IMR-90 (cell line): ENCODE measurements at places on chromosomes 2 and 18.
A peak's percentile ranks its signal among the peaks of the same experiment; 100 is the strongest.

DNA sequence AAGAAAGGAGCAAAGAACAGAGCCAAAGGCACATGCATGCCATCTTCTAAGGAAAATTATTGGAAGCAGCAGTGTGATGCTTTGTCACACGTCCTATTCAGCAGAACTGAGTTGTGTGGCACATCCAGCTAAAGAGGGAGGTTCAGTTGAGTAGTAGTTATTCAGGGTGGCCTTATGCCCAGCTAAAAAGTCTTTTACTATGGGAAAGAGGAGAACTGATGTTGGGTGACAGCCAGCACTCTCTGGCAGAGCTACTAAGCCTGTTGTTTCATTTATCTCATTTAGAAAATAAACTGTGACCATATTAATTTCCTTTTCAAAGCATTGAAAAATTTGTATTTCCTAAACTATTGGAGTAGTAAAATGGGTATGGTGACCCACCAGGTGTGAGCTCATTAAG, 18.5 kb downstream of the ITGA6 start:
- H3K27ac ChIP-seq, result no peak overlapping the region
- H3K27me3 ChIP-seq, result no peaks in the 10 kb centered on the region
- H3K4me3 ChIP-seq, result no peak overlapping the region
- peaks cover 7% of the 10 kb centered on the region for H3K4me1 ChIP-seq

DNA sequence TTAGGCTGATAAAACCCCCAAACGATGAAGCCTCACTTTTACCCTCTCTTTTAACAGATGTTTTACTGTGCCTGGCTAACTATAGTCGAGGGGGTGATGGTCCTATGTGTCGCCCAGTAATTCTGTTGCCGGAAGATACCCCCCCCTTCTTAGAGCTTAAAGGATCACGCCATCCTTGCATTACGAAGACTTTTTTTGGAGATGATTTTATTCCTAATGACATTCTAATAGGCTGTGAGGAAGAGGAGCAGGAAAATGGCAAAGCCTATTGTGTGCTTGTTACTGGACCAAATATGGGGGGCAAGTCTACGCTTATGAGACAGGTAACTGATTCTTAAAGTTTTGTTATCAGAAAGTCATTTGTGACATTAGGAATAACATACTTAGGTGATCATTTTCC, 20.4 kb downstream of the MSH6 start:
- H3K4me3 ChIP-seq, result no peak overlapping the region
- H3K27me3 ChIP-seq, result no peaks in the 10 kb centered on the region
- H3K36me3 ChIP-seq, result peaks cover 68% of the 10 kb centered on the region
- no peak overlapping the region for H3K27ac ChIP-seq

DNA sequence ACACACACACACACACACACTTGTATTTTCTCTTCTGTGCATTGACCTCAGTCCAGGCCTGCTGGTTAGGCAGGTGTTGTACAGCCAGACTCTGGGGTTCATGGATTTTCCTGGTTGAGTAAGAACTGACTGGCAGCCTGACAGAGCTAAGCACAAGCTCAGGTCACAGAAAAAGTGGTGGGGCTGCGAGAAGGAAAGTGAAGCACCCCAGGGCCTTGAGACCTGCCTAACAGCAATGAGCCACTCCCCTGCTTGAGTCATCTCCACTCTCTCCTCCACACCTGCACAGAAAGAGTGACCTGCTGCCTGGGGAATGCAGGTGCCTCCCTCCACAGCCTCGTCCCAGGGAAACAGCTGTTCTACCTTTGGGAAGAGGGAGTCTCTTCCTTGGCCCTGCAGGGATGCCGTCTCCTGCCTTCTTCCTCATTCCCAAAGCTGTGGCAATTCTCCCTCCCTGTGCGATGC, 91.4 kb upstream of the LGALSL start:
- H3K4me1 ChIP-seq, result peaks cover 4% of the 10 kb centered on the region; the same call in 1 of the 2 replicates
- H3K4me3 ChIP-seq, result no peak overlapping the region
- no peak overlapping the region for H3K27ac ChIP-seq
- peaks cover 39% of the 10 kb centered on the region for H3K27me3 ChIP-seq
- no peak for DNase-seq
- no peaks in the 10 kb centered on the region for H3K36me3 ChIP-seq

GRCh38 chr2:237254369-237254861, 159.5 kb downstream of the COL6A3 start:
- no peaks in the 10 kb centered on the region for H3K36me3 ChIP-seq
- peak; percentile 75 for DNase-seq
- H3K4me3 ChIP-seq, result no peak overlapping the region

DNA sequence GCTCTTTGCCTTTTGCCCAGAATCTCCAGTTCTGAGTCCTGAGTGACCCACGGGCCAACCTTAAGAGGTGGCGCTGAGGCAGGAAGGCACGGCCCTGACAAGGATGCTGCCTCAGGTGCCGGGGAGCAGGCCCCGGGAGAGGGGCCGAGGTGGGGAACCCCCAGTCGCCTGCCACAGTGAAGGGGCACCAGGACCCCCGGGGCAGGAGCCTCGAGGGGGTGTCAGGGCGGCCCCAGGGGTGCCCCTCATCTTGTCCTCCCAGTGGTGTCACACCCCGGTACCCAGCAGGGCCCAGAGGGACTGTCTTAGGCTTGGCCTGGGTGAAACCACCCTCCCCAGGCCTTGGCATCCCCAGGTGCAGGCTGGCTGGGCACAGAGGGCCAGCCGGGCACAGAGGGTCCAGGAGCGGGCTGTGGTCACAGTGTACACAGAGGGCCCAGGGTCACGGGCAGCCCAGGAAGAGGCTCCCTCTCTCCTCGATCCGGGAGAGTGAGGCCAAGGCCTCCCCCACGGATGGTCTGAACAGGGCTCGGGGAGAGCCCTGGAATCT, 1.0 kb downstream of the PDCD1 start:
- H3K4me3 ChIP-seq, result no peak overlapping the region
- no peak overlapping the region for H3K27ac ChIP-seq
- no peak for DNase-seq
- H3K4me1 ChIP-seq, result peaks cover 3% of the 10 kb centered on the region
- no peaks in the 10 kb centered on the region for H3K36me3 ChIP-seq

DNA sequence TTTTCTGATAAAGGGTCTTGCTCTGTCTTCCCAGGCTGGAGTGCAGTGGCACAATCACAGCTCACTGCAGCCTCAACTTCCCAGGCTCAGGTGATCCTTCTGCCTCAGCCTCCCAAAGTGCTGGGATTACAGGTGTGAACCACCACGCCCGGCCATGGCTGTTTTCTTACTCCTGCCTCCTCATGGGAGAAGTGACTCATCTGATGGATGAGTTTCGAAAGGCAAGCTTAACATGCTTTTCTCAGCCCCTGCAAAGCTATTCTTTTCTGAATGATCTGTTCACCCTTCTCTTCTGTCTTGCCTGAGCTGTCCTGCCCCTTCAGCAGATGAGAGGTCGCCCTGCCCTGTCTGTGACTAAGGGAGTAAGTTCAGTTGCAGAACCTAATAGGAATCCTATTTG, 929 bp upstream of the CREG2 start:
- peaks cover 6% of the 10 kb centered on the region; the same call in 1 of the 2 replicates for H3K4me1 ChIP-seq
- no peak overlapping the region for H3K4me3 ChIP-seq
- peak; percentile 60 for DNase-seq
- H3K36me3 ChIP-seq, result no peaks in the 10 kb centered on the region

DNA sequence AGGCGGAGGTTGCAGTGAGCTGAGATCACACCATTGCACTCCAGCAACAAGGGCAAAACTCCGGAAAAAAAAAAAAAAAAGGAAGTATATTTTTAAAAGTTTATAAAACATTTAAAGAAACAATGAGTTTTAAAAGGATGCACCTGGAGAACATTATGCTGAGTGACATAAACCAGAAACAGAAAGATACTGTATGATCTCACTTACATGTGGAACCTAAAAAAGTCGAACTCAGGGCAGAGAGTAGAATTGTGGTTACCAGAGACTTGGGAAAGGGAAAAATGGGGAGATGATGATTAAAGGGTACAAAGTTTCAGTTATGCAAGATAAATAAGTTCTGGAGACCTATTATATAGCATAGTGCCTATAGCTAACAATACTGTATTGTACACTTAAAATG, 52.8 kb upstream of the RTN4 start:
- H3K27ac ChIP-seq, result peak overlapping the region; percentile 100; the same call in 1 of the 2 replicates
- peak; percentile 66 for DNase-seq
- H3K36me3 ChIP-seq, result no peaks in the 10 kb centered on the region
- H3K4me3 ChIP-seq, result no peak overlapping the region

DNA sequence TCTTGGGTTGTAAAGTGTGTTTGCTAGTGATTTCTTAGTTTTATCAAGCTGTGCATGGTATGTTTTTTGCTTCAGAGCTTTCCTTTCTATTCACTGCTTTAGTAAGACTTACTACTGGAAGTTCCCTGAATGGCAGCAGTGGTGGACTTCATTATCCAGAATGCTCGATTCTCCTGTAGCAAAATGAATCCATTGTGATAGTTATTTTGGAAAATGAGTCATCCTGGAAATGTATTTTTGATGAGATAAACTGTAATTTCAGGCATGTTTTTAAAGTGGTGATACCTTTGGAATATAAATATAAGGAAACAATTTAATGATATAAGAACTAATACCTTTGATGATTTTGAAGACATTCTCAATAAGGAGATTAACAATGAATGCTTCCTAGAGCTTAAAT, 387.1 kb downstream of the PTPRM start:
- H3K4me1 ChIP-seq, result peaks cover 7% of the 10 kb centered on the region
- no peaks in the 10 kb centered on the region for H3K36me3 ChIP-seq
- H3K27me3 ChIP-seq, result no peaks in the 10 kb centered on the region
- no peak overlapping the region for H3K27ac ChIP-seq
- DNase-seq, result peak; percentile 61
- H3K4me3 ChIP-seq, result no peak overlapping the region
